ENCODE measurements at places on chromosomes 7 and 10.
A peak's percentile ranks its signal among the peaks of the same experiment; 100 is the strongest.

DNA sequence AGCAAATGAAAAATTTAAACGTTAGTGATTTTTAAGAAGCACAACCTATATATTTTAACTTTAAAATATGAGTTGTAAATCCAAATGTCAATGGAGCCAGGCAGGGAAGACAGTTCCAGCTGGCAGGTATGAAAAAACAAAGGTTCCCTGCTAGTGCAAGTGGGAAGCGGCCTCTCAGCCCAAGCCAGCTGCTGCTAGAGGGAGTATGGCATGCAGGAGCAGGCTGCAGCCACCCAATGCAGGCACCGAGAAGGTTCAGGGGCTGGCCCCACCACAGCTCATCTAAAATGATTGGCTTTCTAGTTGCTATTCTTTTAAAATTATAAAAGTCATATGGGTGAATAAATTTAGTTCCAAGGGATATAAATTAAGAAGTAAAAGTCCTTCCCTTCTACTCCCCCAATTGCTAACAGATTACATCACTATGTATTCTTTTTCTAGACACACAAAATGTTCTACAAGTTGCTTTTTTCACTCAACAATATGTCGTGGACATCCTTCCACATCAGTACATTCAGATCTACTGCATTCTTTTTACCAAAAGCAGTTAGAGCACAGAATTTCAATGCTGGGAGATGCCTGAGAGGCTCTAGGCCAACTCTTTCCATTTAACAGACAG is 69.3 kb downstream of the SGMS1 start:
- no peak for DNase-seq

GRCh38 chr10:71246591-71247413 is 34.4 kb downstream of the UNC5B start:
- no peak for DNase-seq

DNA sequence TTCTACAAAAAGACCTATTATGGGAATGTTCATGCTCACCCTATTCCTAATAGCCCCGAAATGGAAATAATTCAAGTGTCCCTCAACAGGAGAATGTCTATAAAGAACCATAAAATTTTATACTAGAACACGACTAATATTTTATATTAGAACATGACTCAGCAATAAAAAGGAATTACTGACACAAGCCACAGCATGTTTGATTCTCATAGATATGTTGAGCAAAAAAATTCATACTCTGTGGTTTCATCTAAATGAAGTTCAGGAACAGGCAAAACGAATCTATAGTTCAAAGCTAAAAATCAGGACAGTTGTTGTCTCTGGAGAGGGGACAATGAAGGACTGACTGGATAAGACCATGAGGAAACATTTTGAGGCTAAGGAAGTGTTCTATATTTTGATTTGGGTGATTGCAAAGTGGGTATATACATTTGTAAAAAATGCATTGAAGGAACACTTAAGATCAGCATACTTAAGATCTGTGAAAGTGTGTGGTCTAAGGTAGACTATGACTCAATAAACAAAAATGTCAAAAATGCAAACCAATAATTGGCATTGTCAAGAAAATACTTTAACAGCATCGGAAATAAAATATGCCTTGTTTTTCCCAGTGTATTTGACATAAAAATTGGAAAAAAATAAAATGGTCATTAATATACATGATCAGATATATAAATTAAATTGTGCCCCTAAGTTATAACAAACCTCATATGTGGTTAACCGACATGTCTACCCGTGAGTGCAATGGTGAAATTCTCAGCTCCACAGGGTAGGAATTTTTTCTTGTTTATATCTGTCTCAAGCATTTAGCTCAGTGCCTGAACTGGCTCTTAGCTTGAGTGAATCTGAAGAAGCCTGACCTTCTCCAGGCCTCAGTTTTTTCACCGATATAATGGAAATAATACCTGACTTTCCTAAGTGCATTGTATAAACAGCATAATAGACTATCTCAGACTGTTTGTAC is 124.9 kb upstream of the CTTNBP2 start:
- DNase-seq: no peak

DNA sequence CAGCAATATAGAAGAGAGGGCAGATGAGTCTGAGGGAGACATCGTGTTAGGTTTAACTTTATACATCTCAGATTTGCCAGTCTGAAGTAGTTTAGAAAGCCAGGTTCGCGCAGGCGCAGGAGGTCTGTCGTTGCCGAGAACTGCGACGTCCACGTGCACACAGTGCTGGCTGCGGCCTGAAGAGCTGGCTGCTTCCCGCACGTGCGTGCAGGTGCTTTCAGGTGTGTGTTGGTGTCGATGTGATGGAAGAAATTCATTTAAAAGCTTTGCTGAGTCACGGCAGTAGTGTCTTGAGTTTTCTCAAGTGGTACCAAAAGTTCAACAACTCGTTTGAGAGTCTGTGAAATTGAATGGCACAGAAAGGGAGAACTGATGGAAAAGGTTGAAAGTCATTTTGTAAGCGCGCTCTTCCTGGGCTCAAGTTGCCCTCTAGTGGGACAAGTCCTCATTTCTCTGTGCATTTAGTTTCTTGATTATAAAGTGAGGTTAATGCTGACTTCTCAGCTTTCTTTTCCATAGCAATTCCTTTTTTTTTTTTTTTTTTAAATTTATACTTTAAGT is 18.6 kb downstream of the WDR37 start:
- DNase-seq: no peak

- DNase-seq: no peak
Measured at GRCh38 chr10:18221123-18221522, 80.9 kb downstream of the CACNB2 start.

GRCh38 chr7:32670110-32671025 is 175.1 kb downstream of the AVL9 start:
- DNase-seq: no peak

- no peak for DNase-seq
Measured at GRCh38 chr7:117385363-117386109, 41.8 kb downstream of the ASZ1 start.

- no peak for DNase-seq
Measured at GRCh38 chr10:114026189-114027040, 17.3 kb upstream of the ADRB1 start.

DNA sequence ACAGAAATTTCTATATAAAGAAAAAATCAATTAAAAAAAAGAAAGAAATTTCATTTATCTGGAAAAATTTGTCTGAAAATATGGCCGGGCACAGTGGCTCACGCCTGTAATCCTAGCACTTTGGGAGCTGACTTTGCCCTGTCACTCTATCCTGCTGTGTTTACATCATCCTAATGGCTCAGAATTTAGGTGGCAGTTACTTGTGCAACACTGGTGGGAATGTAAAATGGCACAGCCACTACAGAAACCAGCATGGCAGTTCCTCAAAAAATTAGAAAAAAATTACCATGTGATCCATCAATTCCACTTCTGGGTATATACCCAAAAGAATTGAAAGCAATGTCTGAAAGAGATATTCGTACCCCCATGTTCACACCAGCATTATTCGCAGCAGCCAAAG is 405.2 kb upstream of the AUTS2 start:
- no peak for DNase-seq

- peak; percentile 10 for DNase-seq
Measured at GRCh38 chr7:136016649-136017395, 39.7 kb upstream of the MTPN start.

GRCh38 chr10:50275650-50276235 is 24.4 kb upstream of the ASAH2 start:
- DNase-seq: peak; percentile 56

- no peak for DNase-seq
Measured at GRCh38 chr7:44324481-44325200, 753 bp downstream of the CAMK2B start.

DNA sequence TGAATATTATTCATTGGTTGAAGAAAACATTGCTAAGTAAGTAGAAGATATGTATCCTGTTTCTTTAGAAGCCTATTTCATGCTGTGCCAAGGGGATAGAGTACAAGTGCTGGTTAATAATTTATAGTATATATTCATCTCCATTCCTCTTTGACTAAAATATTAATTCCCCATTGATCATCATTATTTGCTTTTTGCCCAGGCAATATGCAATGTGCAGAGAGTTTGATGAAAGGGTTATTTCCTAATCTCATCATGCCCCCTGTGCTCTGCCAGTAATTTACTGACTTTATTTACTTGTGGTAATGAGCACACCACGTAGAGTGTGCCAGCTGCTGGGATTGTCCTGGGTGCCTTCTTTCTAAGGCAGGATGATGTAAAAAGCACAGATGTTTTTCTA is 180.9 kb downstream of the REEP3 start:
- no peak for DNase-seq

GRCh38 chr7:150778738-150779301 is 21.3 kb downstream of the TMEM176B start:
- DNase-seq: peak; percentile 87

GRCh38 chr10:84355106-84355505 is 26.7 kb downstream of the CCSER2 start:
- DNase-seq: no peak

GRCh38 chr7:30896783-30897637 is 14.6 kb upstream of the AQP1 start:
- DNase-seq: no peak

GRCh38 chr10:46096446-46096845 is 50.4 kb upstream of the MSMB start:
- DNase-seq: no peak

DNA sequence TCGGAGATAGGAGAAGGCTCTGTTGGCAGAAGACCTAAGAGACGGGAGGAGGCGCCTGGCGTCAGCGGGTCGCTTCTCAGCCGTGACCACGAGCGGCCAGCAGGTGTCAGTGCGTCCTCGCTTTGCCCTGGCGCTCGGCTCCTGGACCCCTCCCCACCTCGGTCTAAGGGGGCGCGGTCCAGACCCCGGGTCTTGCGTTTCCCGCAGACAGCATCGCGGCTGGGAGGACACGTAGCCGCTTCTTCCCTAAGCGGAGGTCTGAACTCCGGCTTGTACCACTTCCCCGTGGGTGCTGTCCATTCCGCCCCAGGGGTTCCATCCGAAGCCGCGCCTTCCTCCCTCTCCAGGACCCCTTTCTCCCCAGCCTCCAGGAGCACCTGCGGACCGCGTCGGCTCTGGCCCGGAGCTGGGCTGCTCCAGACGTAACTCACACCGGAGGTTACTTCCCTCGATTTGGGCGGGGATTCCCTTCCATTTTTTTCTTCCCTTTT is 593 bp upstream of the ADRA2A start:
- DNase-seq: peak; percentile 68

- DNase-seq: no peak
Measured at GRCh38 chr7:121755818-121756552, 117.0 kb upstream of the PTPRZ1 start.

GRCh38 chr7:3767917-3768777 is 467.1 kb downstream of the SDK1 start:
- DNase-seq: no peak

Measured in activated naive CD4-positive, alpha-beta T cell treated with anti-CD3 and anti-CD28 coated beads for 36 hours (primary cell).